ENCODE measurements at places on chromosomes 5 and 9.

GRCh38 chr5:9596171-9596780, 33.9 kb downstream of the TAS2R1 start:
- DNase-seq: no peak

DNA sequence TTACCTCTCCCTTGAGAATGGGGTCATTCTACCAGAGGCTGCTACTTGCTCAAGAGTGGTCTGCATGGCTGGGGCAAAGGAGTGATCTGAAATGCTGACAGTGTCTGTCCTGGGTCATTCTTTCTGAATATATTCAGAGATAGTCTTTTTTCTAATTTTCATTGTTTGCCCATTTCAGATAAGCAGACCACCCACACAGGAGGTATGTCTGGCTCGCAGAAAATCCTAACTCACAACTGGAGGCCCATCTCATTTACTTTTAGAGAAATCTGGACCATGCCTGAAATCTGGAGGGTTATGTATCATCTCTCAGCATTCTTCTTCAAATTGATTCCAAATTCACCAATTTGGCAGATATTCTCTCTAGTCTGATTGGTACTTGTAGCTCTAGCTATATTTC, 227.6 kb downstream of the SEC61B start:
- DNase-seq: no peak

- no peak for DNase-seq
Measured at GRCh38 chr9:23621188-23621587, 204.9 kb downstream of the ELAVL2 start.

GRCh38 chr5:137667341-137667740, 68.5 kb downstream of the KLHL3 start:
- no peak for DNase-seq

DNA sequence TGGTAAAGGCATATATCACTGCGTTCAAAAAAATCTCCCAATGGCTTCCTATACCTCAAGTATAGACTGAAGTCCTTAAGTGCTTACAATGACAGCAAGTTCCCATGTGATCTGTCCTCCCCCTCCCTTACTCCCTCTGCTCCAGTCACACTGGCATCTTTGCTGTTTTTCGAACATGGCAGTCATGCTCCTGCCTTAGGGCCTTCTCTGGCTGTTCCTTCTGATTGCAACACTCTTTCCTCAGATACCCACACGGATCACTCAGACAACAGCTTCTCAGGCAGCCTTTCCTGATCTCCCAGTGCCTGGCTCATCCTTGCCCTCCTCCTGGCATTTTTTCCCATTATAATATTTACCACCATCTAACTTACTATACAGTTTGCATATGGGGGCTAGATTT, 232.8 kb downstream of the ARHGEF28 start:
- no peak for DNase-seq

DNA sequence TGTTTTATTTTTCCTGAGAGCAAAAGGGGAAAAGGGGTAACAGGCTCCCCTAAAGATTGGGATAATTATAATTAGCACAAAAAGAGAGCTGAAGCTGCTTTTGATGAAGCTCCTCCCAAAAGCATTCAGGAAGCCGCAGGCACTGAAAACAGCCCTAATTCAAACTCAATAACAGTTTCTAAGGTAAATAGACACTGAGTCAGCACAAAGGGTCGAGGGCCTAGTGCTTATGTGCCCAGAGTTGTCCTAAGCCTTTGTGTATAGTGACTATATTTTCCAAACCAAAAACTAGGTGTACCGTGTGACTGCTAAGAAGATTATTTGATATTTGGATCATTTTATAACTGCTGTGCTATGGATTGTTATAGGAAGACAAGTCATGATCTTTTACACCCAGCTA, 67.7 kb downstream of the HMHB1 start:
- no peak for DNase-seq

DNA sequence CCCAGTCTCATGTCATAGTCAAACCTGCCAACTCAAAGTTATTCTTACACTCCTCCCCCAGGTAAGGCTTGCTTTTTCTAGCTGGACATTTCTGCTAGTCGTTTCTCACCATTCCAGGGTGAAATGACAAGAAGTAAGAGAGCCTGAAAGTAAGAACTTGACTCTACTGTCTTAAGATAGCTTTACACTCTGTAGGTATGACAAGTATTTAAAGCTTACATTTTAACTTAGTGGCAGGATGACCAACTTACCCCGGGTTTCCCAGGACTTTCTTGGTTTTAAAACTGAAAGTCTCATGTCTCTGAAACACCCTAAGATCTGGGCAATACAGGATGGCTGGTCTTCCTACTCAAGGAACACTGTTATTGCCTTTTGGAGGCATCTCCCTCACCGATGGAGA, 67.5 kb upstream of the PIK3R1 start:
- DNase-seq: no peak

DNA sequence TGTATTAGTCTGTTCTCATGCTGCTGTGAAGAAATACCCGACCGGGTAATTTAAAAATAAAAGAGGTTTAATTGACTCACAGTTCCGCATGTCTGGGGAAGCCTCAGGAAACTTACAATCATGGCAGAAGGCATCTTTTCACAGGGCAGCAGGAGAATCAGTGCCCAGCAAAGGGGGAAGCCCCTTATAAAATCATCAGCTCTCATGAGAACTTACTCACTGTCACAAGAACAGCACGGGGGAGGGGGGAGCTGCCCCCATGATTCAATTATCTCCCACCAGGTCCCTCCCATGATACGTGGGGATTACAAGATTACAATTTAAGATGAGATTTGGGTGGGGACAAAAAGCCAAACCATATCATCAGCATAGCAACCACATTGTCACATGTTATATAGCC, 102.5 kb downstream of the GPBP1 start:
- no peak for DNase-seq

GRCh38 chr9:133938753-133939152, 53.4 kb downstream of the VAV2 start:
- no peak for DNase-seq

GRCh38 chr9:114718801-114719221, 36.8 kb upstream of the TEX48 start:
- peak; percentile 88 for DNase-seq

- DNase-seq: no peak
Measured at GRCh38 chr5:31033295-31033694, 160.2 kb upstream of the CDH6 start.

GRCh38 chr5:172407241-172407691, 47.1 kb downstream of the SH3PXD2B start:
- DNase-seq: no peak

GRCh38 chr9:99690573-99690972, 131.1 kb upstream of the NR4A3 start:
- DNase-seq: no peak

GRCh38 chr5:1702318-1702717, 97.3 kb downstream of the MRPL36 start:
- no peak for DNase-seq

DNA sequence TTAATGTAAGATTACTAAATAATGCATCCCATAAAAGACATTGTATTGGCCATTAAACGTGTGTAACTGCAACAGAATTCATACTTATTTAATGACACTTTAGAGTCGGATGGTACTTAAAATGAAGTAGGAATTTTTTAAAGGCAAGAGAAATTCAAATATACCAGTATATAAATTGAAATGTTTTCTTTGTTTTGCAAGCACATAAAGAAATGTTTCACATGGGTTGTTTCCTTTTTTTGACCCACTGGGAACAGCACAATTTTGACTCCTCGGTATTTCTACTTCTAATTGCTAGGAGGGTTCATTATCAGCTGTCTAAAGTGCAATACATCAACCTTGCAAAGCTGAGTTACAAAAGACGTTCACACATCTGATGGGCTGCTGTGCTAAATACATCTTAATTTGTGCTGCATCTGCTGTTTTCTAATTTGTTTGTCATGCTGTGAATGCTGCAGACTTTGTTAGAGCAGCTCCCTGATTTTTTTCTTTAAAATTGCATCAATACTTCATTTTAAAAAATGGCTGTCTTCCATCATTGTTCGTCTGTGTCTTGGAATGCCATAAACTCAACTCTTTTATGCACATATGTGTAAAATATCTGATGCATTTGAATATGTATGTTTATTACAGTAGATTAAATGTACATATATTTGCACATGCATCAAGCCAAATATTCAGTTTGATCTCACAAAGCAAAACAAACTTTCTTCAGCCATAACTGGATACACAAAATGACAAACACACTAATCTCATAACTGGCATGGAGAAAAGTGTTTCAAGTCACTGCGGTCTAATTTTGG, 454.0 kb upstream of the GRAMD2B start:
- no peak for DNase-seq

DNA sequence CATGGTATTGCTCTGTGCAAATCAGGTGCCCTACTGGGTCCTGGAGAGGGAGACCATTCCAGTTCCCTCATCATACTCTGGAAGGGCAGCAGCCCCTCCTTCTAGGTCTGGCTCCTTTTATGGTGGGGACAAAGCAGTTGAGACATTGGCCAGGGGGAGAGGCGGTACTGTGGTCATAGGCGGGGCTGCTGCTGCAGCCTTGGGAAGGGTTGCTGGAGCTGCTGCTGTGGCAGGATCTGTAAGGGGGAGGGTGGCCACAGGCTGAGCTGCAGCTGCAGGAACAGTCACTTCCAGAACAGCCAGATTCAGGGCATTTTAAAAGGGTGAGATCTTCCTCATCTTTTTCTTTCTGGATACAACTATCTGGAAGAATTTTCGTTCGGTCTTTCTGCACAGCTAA, 233.0 kb upstream of the SGCD start:
- DNase-seq: no peak

GRCh38 chr5:88128813-88129212, 139.8 kb downstream of the TMEM161B start:
- DNase-seq: no peak

GRCh38 chr5:132666310-132667123, 7.3 kb upstream of the IL4 start:
- no peak for DNase-seq

DNA sequence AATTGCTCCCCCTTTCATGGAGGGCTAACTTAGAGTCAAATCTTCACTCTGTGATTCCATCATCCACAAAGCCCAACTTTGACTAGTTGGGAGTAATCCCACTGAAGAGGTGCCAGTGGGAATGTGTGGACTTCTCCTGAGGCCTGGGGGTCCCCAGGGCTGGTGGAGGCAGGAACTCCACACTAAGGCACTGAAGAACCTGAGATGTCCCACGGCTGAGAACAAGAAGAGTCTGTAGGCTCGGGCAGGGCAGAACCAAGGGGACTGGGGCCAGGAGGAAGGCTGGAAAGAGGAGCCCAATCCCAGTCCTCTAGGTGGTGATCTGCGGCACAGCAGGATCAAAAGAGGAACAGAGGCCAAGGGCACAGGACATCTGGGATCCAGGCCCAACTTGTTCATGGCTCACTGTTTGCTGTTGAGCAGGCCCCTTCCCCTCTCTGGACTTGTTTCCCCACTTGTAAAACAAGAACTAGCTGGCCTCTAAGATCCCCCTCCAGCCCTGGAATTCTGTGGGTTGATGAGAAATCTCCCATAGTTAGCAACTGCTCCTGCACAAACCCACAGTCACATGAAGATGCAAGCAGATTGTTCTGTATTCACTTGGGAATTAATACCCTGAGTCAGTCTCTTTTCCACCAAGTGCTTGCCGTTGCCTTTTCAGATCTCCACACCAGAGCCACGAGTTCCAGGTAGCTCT, 32.7 kb upstream of the ALDH1B1 start:
- no peak for DNase-seq

GRCh38 chr9:129070696-129071525, 10.0 kb upstream of the DOLPP1 start:
- DNase-seq: no peak

DNA sequence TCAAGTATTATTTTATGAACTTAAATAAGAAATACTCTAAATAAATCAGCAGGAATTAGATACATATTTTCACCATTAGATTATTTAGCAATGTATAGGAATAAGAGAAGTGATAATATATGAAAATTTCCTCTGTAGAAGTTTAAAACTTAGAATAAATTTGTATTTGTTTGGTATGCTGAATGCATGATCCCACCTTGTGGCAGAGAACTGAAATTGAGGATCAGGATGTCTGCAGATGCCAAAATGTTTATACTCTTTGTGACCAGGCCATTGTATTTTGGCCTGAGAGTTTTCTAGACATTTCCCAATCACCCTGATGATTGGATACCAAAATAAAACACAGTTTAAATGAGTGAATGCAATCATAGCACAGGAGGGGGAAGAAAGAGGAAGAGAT, 6.3 kb downstream of the TYRP1 start:
- no peak for DNase-seq

DNA sequence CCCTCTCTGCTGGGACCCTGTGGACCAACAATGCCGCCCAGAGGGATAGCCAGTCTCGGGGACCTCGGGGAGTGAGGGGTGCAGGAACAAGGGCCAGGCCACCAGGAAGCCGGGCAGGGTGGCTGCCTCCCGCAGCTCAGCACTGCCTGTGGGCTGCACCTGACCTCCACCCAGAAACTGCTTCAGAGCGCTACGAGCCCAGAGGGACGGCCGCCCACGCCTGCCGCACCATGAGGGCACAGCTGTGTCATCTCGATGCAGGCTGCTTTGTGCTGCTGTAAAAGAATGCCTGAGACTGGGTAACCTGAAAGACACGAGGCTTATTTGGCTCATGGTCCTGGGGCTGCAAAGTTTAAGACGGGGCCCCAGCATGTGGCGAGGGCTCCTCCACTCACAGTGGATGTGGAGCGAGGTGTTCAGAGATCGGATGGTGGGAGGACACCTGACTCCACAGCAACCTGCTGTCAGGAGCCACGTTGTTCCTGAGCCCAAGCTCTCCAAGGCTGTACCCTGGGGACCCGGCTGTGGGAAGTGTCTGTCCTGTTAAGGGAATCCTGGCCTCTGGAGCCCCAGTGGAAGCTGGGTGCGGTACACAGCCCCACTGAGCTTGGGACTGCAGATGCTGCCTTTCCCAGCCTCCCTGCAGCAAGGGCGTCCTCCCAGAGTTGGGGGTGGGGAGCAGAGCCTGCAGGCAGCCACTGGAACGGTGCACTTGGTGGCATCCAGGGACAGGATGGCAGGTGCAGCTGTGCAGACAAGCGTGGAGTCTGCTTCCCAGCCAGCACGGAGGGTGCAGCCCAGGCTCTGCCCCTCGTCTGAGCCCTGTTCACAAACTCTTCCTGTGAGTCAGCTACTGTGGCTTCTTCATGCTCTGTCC, 11.8 kb upstream of the ZDHHC11 start:
- no peak for DNase-seq

GRCh38 chr5:175709276-175709781, 51.5 kb downstream of the HRH2 start:
- no peak for DNase-seq

GRCh38 chr5:124446120-124446519, 300.3 kb downstream of the ZNF608 start:
- DNase-seq: no peak

DNA sequence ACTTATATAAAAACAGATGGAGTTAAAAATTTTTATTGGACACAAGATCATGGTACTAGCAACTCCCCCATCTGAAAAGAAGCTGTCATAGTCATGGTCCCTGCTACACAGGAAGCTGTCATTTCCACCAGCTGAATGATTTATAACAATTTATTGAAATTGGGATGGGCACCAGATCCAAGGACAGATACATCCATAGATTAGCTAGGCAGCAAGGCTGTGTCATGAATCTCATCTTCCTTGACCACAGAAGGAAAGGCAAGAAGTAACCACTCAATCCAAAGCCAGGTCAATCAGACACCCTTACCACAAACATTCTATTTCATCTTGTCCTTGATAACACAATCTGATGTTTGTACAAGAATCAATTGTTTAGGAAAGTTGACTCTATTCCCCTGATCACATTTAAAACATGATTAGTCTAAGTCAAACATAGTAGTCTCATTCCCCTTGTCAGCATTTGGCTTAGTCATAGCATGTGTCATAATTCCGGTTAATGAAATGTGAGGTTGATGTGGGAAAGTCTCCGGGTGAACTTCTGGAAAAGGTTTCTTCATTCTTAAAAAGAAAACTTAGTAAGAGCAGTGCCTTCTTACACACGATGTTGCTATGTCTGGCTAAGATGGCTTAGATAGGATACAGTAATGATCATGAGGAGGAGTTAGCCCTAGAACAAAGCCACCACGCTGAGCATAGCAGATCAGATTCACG, 462.6 kb upstream of the PAPPA start:
- DNase-seq: no peak

Data from NK-92 treated with Interleukin-12 subunit alpha and Interleukin-12 subunit beta, amount 100 ng/mL, for 24 hours (cell line).